ENCODE measurements at places on chromosomes 2 and 18.

DNA sequence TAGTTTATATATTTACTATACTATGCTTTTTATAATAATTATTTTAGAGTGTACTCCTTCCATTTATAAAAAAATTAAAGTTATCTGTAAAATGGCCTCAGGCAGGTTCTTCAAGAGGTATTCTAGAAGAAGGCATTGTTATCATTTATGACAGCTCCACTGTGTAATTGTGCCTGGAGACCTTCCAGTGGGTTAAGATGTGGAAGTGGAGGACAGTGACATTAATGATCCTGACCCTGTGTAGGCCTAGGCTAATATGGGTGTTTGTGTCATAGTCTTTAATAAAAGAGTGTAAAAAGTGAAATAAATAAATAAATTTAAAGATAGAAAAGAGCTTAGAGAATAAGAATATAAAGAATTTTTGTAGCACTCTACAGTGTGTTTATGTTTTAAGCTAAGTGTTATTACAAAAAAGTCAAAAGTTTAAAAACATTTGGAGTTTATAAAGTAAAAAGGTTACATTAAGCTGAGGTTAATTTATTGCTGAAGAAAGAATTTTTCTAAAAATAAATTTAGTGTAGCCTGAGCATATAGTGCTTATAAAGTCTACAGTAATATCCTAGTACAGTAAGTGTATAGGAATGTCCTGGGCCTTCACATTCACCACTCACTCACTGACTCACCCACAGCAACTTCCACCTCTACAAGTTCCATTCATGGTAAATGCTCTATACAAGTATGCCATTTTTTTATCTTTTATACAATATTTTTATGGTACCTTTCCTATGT, 190.0 kb upstream of the SESTD1 start:
- DNase-seq = no peak

DNA sequence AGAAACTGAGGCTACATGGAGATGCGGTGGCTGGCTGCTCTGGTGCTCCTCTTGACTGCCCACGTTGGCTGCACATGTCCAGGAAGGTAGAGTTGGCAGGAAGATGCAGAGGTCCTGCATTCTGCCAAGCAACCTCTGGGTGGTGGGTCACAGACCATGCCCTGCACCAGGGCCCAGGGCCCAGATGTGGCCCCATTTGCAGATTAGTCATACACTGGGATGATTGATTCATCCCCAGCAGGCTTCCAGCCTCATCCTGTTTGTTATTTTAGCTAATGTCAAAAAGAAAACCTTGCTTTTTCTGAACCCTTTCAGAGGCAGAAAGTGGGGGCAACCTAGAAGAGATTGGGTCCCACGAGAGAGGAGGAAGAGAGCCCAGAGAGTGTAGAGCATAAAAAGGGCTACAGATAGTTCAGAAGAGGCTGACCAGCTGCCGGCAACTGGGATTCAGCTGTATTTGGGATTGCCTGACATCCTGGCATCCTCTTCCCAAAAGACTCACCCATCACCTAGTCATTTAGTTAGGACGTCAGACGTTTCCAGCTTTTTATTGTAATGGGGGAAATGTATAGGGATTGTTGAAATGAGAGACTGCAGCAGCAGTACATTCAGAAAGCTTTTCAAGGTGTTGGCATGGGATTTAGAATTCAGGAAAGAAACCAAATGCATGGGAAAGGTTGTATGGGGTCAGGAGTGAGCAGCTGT, 101.9 kb downstream of the CTIF start:
- no peak for DNase-seq

GRCh38 chr2:140164449-140164848, 1384.3 kb upstream of the NXPH2 start:
- no peak for DNase-seq

GRCh38 chr2:235216901-235217300, 265.1 kb downstream of the SH3BP4 start:
- no peak for DNase-seq

DNA sequence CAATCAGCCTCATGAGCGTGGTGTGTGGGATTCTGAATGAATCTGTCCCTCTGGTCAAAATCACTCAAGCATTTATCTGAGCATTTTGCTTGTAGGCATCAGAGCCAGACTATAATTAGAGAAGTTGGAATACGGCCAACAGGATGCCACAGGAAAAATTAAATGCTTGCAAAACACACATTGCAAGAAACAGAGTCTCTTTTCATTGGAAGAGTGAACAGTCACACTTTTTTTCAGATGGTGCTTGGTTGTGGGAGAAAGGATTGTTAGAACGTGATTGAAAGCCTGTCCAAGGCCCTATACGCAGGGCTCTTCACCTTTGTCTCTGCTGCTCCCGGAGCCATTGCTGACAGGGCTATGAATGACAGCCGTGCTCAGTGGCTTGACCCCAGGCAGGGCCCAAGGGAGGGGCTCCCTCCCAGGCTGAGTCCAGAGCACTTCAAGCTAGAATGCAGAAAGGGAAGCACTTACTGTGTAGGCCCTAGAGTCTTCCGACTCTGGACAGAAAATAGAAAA, 59.8 kb downstream of the SNTG2 start:
- no peak for DNase-seq

DNA sequence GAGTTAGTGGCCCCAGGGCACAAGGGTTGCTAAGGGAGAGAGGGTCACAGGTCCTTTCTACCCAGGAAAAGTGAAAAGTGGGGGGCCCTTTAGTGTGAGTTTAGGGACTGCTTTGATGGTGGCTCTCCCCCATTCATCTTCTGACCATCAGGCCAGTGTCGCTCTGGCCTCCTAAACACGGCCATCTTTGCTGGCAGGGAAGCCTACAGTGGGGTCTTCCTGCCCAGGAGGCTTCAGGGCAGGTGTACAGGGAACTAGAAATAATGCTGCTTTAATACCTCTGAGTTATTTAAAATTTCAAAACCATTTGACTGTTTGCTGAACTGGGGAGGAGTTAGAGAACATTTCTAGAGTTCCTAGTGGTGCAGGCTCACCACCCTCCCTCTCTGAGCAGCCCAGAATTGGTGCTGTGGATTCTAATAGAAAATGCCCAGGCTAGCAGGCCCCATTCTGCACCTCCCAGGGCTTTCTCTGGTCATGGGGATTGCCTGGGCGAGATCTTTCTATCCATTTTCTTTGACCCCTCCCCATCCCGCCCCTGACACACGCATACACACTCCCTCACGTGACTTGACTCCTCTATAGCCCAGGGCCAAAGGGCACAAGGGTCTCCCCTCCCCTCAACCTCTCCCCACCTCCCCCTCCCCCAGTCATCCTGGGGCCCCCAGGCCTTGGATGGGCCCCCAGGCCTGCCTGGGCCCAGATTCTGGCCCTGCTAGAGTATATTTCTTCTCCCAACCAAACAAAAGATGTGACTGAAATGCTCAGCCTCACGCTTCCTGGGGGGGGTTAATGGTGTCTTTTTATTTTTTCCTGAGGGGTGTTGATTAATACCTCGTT, 3.1 kb downstream of the PKDCC start:
- no peak for DNase-seq

DNA sequence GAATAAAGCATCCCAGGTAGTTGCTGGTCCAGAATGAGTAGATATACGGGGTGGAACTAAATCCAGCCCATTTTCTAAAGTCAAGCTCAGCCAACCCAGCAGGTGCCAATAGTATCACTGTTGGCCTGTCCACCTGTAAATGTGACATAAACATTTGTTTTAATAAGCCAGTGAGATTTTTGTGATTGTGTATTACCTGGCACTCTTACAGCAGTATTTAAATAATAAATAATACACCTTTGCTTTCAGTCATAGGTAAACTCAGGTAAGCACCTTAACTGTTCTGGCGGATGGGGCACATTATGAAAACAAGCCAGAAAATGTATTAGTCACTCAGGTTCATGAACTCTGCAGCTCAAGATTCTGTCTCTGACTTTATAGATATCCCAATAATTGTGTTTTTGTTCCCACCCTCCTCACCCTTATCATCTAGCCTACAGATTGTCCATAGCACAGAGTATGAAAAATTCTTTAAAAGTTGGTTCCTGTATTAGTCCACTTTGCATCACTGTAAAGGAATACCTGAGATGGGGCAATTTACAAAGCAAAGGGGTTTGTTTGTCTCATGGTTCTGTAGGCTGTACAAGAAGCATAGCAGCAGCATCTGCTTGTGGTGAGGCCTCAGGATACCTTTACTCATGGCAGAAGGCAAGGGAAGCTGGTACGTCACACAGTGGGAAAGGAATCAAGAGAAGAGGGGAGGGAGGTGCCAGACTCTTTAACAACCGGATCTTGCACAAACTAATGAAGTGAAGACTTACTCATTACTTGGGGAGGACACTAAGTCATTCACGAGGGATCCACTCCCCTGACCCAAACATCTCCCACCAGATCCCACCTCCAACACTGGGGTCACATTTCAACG, 73.0 kb upstream of the CYRIA start:
- no peak for DNase-seq

GRCh38 chr2:201018636-201019035, 52.8 kb downstream of the HYCC2 start:
- DNase-seq = no peak

- DNase-seq = no peak
Observed at GRCh38 chr2:134120406-134120732, 133.5 kb upstream of the MGAT5 start.

GRCh38 chr2:17362956-17363355, 155.3 kb downstream of the RAD51AP2 start:
- DNase-seq = no peak

- no peak for DNase-seq
Observed at GRCh38 chr2:33380001-33380609, 96.3 kb upstream of the RASGRP3 start.

DNA sequence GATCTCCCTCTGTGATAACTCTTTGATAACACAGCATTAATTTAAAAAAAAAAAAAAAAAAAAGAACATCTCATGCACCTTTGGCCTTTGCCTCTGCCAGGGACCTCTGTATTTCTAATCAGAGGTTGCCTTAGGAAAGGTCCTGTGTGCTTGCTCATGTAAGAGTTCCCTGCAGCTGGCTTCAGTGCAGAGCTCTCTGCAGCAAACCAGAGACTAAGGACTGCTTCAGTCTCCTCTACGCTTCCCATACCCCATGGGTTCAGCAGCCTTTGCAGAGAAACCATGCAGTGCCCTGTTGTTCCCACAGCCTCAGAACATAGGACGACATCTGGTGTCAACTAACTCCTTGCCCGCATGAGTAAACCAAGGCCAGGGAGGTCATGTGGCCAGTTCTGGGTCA, 236.6 kb upstream of the KLHL29 start:
- DNase-seq = no peak

DNA sequence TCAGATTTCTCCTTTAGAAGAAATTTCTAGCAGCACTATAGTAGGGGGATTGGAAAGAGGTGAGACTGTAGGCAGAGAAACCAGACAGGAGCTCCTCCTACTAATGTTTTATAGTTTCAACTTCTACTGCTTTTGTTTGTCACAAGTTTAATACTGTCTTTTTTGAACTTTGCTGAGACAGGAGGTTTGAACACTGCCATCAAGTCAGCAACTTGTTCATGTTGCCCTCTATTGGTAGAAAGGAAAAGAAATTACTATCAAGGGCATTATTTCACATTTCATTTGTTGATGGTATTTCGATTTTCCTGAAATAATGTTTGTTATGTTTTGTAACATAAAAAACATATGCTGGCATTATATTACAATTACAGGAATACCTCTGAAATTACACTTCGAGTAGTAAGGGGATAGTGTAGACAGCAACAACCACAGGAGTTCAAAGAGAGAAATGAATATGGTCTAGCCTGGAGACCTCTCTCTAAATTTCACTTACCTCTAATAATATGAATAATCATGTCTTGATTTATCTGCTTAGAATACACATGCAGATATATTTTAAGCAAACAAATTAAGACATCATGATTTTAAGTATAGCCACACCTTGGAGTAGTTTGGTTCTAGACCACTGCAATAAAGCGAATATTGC, 12.4 kb upstream of the CCDC88A start:
- no peak for DNase-seq

- DNase-seq = no peak
Observed at GRCh38 chr18:55500316-55501086, 87.5 kb downstream of the TCF4 start.

- no peak for DNase-seq
Observed at GRCh38 chr2:25684577-25685473, 11.4 kb upstream of the DTNB start.

DNA sequence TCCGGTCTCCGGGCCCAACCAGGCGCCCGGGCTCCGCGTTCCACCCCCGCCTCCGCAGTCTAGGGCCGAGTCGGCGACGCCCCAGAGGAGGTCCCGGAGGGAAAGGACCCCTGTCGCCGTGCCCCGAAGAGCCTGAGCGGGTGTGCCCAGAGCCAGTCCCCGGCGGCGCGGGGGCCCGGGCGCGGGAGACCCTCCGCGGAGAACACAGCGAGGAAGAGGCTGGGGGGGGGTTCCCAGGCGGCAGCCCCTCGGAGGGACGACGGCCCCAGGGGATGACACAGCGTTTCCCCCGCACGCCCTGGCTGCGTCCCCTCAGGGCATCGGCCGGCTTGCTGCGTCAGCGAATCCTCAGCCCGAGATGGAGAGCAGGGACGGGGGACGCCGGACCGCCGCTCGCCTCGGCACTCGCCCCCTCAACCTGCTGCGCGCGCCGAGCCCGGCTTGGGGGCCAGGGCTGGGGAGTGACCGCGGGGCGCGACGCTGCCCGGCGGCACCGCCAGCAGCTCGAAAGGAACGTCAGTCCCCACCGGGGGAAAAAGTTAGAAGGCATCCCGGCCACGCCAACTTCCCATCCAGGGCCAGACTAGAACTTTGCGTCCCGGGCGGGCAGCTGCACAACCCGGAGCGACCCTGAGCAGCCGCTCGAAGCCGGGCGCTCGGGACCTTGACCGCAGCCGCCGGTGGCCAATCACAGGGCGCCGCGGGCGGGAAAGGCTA, 711 bp downstream of the SFXN5 start:
- no peak for DNase-seq

GRCh38 chr2:39689272-39689841, 23.6 kb downstream of the TMEM178A start:
- DNase-seq = no peak

GRCh38 chr2:179991344-179991743, 15.8 kb downstream of the CWC22 start:
- DNase-seq = no peak

GRCh38 chr18:52325997-52326396, 14.0 kb upstream of the DCC start:
- no peak for DNase-seq

DNA sequence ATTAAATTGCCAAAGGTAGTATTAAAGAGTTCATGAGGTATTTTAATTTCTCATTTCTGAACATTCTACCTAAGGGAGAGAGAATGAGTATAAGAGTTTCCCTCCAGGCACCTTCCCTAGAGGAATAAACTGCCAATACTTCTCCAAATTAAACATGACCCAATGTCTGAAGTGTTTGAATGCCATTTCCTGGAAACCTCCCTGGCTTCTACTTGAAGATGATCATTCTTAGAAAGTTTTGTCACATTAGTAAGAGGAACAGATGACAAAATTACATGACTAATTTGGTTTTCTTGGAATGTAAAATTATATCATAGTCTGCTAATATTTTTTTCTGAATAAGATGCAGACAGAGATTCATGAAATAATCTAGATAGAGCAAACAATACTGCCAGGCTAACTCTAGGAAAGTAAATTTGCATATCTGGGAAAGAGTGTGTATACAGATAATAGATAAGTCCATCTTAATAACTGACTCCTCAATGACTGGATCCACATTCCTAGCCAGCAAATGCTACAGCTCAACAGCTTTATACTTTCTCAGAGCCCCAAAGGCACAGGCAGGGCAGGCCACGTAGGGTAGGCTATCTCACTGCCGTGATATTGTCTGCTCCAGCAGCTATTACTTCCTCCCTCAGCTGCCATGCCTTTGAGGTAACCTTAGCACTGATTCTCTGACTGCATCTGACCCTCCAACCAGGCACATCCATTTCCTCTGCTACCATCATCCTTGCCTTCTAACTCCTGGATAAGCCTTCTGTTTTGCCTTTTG, 630.8 kb upstream of the PIK3C3 start:
- no peak for DNase-seq
